ENCODE measurements at places on chromosomes 4 and X.

- DNase-seq = no peak
Measured at GRCh38 chrX:39150220-39150619, 349.0 kb downstream of the MID1IP1 start.

- no peak for DNase-seq
Measured at GRCh38 chrX:106608016-106608415, 3.8 kb upstream of the RADX start.

GRCh38 chrX:84487365-84488353 is 14.6 kb downstream of the HDX start:
- no peak for DNase-seq

DNA sequence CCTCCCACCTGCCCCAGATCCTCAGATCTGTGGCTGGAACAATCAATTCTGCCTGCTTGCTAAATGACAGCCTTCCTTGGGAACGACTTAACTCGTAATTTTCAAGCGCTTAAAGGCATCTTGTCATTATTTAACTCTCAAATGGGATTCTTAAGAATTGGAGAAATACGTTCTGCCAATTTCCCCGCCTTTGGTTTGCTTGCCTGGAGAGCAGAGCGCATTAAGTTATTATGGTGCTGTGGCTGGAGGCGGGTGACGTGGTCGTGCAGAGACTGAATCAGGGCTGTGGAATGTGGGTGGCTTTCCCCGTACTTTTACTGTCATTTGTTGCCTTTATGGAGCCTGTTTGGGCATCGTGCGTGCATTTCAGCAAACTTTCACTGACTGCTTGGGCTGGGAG is 78.9 kb upstream of the PSAPL1 start:
- no peak for DNase-seq

DNA sequence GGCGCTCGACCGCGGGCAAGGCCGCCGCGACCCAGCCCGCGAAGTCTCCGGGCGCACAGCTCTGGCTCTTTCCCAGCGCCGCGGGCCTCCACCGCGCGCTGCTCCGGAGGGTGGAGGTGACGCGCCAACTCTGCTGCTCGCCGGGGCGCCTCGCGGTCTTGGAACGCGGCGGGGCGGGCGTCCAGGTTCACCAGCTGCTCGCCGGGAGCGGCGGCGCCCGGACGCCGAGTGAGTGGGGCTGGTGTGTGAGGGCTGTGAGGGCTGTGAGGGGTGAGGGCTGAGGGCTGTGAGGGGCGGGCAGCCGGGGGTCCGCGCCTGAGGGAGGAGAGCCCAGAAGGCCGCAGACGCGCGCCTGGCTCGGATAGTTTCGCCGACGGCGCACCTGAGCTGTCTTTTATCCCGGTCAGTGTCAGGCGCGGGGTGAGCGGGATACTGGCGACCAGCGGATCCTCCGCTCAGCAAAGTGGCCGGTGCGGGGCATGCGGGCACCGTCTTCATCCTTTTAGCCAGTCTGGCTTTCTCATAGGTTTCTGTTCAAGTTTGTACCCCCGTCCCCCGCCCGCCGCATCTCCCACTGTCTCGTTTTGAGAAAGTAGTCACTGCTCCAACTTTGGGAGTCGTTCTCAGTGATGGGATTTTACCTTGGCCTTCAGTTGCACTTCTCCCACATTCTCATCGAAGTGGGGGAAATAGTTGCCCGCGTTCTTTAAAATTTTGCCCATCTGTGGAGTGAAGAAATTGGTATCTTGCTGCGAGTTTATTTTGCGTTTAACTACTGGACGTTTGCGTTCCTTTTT is 586 bp downstream of the HERC5 start:
- no peak for DNase-seq

GRCh38 chrX:49171752-49172279 is at the start of gene PLP2:
Gene PLP2 (plus strand): TSS chrX:49171898. CDS start chrX:49172001, 103 bp downstream.
- no peak for DNase-seq

DNA sequence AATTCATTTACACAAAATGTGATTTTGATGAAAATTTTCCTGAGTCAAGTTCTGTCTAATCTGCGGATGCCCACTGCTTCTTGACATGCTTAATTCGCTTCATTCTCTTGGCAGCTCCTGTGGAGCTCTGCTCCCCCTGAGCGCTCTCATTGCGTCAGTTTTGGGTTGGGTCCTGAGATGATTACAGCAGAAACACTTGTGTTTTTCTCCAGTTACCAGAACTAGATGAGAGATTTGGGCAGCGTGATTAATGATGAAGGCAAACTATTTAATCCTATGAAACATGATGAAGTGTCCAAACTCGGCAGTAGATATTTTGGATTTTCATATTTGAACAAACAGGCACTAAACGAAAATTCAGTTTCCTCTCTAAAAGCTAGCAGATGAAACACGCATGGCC is 4.2 kb upstream of the CXCL1 start:
- no peak for DNase-seq
